Activated naive CD4-positive, alpha-beta T cell treated with anti-CD3 and anti-CD28 coated beads for 36 hours (primary cell): ENCODE measurements at places on chromosomes 4 and X. TPM values are rescaled to one million over a fixed set of nuclear protein-coding genes. Genes with fewer than 3 reads are reported as not detected.

GRCh38 chrX:132009350-132009749, 13.8 kb upstream of the STK26 start:
- no peak for DNase-seq

DNA sequence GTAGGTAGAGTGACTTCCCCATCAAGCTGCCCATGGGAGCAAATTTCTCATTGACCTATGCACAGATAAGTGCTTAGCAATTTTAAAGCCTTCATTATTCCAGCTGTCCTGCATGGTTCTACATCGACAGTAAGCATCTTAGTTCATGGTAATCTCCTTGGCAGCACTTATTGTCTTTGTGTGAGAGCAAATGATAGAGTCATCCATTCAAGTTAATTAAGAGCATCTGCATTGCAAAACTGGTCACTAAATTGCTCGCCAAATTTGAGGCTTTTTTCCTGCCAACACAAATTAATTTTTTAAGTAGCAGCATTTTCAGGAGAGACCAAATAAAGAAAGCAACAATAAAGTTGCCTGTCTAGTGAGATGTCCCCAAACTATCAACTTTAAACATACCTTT, 76.7 kb downstream of the SH3BGRL start:
- no peak for DNase-seq

The PABPC5 gene
- not detected for total RNA-seq

DNA sequence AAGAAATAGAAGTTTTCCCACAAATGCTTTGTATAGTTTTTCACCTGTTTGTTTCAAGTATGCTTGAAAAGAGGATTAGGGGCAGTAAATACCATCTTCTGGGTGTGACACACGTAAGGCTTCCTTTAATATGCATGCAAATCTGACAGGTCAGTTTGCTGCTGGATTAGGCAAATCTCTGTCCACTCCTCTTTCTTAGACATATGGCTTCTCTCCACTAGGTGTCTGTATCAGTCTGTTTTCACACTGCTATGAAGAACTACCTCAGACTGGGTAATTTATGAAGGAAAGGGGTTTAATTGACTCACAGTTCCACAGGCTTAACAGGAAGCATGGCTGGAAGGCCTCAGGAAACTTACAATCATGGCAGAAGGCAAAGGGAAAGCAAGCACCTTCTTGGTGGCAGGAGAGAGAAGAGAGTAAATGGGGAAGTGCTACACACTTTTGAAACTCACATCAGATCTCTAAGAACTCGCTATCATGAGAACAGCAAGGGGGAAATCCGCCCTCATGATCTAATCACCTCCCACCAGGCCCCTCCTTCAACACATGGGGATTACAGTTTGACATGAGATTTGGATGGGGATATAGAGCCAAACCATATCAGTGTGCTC, 66.9 kb downstream of the TAB3 start:
- DNase-seq = no peak

The AR gene
- total RNA-seq = not detected

DNA sequence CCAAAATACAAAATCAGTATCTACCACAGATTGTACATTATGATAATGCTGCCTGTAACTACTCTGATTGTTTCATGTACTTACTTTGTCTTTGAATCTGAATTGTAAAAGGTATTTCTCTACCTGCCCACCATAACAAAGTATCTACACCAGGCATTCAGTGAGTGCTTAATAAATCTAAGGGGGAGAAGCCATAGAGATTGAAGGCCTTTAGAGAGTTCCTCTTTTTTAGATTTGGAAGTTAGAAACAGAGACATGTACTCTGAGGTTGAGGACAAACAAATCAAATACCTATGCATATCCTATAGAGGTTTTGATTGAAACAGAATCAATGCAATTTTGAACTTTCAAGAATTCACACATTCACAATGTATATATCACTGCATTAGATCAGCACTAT, 42.7 kb downstream of the SAT1 start:
- DNase-seq = no peak
